ENCODE measurements at places on chromosomes 1 and 21. TPM values are rescaled to one million over a fixed set of nuclear protein-coding genes. Genes with fewer than 3 reads are reported as not detected.

GRCh38 chr1:167824163-167824794 is 89.7 kb downstream of the ADCY10 start:
- no peak for DNase-seq
- H3K36me3 ChIP-seq = no peaks in the 10 kb centered on the region
- peaks cover 14% of the 10 kb centered on the region for H3K4me1 ChIP-seq
- no peak overlapping the region for H3K4me3 ChIP-seq

DNA sequence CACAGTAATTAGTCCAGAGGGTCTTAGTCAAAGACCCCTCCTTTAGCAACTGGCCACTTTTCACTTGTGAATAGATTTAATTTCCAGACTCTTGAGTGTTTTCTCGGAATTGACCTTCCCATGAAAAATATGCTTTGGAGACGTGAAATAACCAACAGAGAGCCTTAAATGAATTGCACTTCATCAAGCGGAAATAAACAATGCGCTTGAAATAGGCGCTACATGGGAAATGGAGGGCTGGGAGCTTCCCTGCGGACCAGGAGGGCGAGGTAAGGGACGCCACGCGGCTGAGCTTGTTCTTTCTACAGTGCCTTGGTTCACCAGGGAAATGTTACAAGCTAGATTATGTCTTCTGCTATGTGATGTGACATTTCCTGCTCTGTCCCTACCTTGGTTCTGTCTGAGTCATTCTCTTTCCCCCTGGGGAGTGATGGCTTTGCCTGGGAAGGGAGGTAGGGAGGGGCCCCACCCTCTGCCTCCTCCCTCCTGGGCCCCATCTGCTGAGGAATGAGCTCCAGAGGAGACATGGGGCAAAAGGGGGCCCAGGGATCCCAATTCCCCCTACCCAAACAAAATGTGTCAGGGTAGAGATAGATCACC is 619.3 kb downstream of the PTPRU start:
- DNase-seq = no peak
- H3K36me3 ChIP-seq = no peaks in the 10 kb centered on the region
- no peak overlapping the region for H3K27ac ChIP-seq
- H3K4me3 ChIP-seq = no peak overlapping the region
- no peaks in the 10 kb centered on the region for H3K27me3 ChIP-seq
- no peaks in the 10 kb centered on the region for H3K4me1 ChIP-seq

- H3K4me3 ChIP-seq = no peak overlapping the region
- no peaks in the 10 kb centered on the region for H3K4me1 ChIP-seq
- DNase-seq = no peak
- no peaks in the 10 kb centered on the region for H3K36me3 ChIP-seq
These were observed 178.9 kb upstream of the GREM2 start for GRCh38 chr1:240790856-240791255.

GRCh38 chr1:182069028-182069466 is 7.5 kb upstream of the ZNF648 start:
- no peak overlapping the region for H3K27ac ChIP-seq
- H3K27me3 ChIP-seq = no peaks in the 10 kb centered on the region
- no peak overlapping the region for H3K4me3 ChIP-seq

DNA sequence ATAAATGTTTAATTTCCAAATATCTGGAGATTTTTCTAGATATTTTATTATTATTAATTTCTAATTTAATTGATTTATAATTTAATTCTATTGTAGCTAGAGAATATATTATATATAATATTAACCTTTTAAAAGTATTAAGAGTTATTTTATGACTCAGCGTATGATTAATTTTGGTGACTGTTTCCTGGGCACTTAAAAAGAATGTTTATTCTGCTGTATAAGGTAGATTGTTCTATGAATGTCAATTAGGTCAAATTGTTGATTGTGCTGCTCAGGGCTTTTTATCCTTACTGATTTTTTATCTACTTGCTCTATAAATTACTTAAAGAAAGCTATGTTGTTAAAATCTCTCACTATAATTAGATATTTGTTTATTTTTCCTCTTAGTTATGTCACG is 20.1 kb upstream of the GJA8 start:
- H3K27me3 ChIP-seq = no peaks in the 10 kb centered on the region
- H3K36me3 ChIP-seq = no peaks in the 10 kb centered on the region
- no peaks in the 10 kb centered on the region for H3K4me1 ChIP-seq
- no peak for DNase-seq
- no peak overlapping the region for H3K27ac ChIP-seq
- no peak overlapping the region for H3K4me3 ChIP-seq

- peak; percentile 55 for DNase-seq
- H3K36me3 ChIP-seq = no peaks in the 10 kb centered on the region
- H3K4me3 ChIP-seq = no peak overlapping the region
- H3K27me3 ChIP-seq = no peaks in the 10 kb centered on the region
- H3K4me1 ChIP-seq = peaks cover 25% of the 10 kb centered on the region
These were observed 182.0 kb downstream of the DYRK1A start for GRCh38 chr21:37548521-37548981.

The BGLAP gene
- not detected for total RNA-seq

The AURKAIP1 gene
- 155 TPM for total RNA-seq

The C1orf210 gene
- not detected for total RNA-seq
